Renal cortical epithelial cell (primary cell): ENCODE measurements at places on chromosomes 1 and 21.

DNA sequence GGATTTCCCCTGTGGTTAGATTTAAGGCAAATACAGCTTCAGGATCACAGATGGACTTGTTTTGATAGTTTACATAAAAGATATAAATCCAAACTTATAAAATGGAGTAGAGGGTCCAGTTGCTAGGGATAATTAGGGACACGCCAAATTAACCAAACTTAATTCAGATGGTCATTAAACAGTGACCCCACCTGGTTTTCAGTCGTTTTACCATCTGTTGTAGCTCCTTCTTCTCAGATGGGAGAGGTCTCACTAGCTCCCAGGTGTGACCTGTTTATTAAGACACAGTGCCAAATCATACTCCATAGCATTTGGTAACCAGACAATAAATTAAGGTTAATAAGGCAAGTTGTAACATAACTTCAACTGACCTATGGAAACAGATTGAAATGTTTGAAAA is 8.1 kb upstream of the GADD45A start:
- DNase-seq: no peak

GRCh38 chr1:177146499-177146898 is 18.0 kb downstream of the ASTN1 start:
- no peak for DNase-seq

- DNase-seq: no peak
These were observed 167.4 kb downstream of the TNFSF18 start for GRCh38 chr1:172883387-172883791.

DNA sequence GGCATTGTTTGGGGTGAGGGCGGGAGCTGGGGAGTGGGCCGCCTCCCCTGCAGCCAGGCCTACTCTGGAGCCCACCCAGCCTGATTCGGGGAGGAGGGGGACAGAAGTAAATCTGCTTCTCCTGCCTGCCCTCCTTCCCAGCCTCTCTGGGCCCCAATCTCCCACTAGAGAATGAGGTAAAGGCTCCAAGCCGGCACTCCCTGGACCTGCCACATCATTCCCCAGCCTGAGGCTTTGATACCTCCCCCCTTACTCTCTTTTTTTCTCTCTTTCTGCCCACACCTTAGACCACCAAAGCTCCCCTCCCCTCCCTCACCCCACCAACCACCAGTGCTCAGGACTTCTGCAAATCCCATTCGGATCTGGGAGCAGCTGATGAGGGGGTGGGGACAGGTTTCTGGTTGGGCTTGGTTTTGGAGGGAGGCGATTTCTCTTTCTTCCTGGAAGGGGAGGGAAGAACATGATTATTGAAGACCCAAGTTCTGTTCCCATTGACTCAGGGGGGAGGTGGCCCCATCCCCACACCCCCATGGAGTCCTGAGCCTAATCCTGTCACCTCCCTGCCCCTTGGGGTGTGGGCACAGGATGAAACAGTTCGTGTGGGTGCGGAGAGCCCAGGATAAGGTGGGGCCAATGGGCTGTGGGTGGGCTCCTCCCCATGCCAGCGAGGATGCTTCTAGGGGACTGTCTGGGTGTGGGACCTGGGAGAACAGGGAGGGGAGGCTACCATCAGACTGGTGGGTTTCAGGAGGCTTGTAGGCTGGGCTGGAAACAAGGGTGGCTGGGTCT is 1.3 kb downstream of the MAP7D1 start:
- no peak for DNase-seq

- DNase-seq: no peak
These were observed 17.2 kb downstream of the LGALS8 start for GRCh38 chr1:236540813-236541465.

- DNase-seq: no peak
These were observed 488 bp downstream of the DBT start for GRCh38 chr1:100249155-100249536.
